SK-N-SH (cell line): ENCODE measurements at places on chromosomes 2 and 18.

GRCh38 chr18:48868468-48869466 is 82.0 kb downstream of the SMAD7 start:
- no peak for DNase-seq

- no peak for DNase-seq
Measured at GRCh38 chr2:72932045-72932740, 14.9 kb downstream of the EMX1 start.

- no peak for DNase-seq
Measured at GRCh38 chr2:156574112-156574511, 137.9 kb downstream of the GPD2 start.

DNA sequence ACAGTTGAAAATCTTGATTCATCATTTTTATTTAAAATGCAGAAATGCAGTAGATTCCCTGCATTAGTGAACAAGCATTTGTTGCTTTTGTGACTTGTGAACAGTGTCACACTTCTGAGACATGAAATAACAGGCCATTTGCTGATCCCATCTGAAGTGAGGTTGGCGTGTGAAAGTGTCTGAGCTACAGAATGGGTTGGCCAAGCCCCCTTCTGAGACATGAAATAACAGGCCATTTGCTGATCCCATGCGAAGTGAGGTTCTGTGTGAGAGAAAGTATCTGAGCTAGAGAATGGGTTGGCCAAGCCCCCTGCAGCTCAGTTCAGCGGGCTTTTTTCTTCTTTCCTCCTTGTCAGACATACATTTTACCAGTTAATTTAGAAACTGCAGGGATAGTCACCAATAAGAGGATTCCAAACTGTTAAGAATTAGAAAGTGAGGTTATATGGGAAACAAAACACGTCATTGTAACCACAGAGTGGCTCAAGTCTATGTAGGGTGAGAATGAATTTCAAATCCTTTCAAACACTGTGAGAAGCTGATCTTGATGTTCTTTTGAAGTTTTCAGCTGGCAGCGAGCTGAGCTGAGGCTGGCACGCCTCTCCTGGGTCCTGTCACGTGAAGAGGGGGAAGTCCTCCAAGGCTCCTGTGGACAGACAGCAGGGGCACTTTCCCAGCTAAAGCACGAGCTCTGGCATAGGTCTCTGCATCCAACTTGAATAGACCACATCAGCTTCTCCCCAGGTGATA is 339.2 kb upstream of the SALL3 start:
- DNase-seq, result no peak

GRCh38 chr18:41753826-41754225 is 201.2 kb upstream of the PIK3C3 start:
- DNase-seq, result no peak

DNA sequence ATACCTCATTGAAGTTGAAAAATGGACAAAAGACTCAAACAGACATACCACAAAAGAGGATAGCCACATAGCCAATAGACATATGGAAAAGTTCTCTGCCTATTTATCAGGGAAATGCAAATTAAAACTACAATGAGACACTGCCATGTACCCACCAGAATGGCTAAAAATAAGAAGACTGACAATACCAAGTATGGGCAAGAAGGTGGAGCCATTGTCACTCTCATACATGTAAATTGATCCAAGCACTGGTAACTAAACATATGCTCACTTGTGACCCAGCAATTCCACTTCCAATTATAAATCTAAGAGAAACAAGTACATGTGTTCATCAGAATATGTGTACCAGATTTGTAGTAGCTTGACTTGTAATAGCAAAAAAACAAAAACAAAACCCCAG is 4.6 kb downstream of the LOXHD1 start:
- DNase-seq, result no peak
